ENCODE measurements at places on chromosomes 5 and 9.

- DNase-seq: no peak
Measured at GRCh38 chr5:176739461-176740051, 70.8 kb upstream of the UNC5A start.

DNA sequence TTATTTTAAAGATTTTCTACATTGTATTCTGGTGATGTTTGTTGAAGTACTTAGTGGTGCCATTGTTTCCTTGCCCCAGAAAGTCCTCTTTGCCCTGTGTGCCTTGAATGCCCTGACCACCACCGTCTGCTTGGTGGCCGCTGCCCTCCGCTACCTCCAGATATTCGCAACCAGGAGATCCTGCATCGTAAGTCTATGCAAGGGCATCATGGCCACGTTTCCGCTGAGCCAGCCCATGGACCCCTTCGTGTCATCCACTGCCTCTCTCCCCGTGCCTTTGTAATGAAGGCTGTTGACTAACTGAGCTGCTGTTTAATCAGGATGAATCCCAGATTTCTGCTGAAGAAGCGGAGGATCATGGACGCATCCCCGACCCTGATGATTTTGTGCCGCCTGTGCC is 52.3 kb downstream of the ENTREP1 start:
- no peak for DNase-seq

- no peak for DNase-seq
Measured at GRCh38 chr9:129183495-129184218, 5.6 kb upstream of the IER5L start.

DNA sequence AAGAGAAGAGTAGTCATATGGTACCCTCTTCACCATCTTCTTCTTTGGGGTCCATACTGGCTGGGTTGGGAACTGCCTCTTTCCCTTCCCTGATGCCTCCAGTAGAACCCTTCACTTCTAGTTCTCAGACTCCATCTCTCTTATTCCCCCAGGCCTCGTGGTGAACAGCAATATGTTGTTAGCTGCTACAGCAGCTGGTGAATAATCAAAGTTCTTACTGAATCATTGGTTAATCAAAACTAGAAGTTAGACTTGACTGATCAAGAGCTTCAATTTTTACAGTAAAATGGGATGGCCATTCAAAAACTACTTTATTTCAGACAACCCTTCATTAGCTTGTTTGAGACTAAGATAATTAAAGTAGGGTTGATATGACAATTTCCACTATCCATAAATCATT is 190.9 kb upstream of the GNA14 start:
- no peak for DNase-seq

GRCh38 chr5:159003045-159004030 is 96.4 kb downstream of the EBF1 start:
- no peak for DNase-seq

DNA sequence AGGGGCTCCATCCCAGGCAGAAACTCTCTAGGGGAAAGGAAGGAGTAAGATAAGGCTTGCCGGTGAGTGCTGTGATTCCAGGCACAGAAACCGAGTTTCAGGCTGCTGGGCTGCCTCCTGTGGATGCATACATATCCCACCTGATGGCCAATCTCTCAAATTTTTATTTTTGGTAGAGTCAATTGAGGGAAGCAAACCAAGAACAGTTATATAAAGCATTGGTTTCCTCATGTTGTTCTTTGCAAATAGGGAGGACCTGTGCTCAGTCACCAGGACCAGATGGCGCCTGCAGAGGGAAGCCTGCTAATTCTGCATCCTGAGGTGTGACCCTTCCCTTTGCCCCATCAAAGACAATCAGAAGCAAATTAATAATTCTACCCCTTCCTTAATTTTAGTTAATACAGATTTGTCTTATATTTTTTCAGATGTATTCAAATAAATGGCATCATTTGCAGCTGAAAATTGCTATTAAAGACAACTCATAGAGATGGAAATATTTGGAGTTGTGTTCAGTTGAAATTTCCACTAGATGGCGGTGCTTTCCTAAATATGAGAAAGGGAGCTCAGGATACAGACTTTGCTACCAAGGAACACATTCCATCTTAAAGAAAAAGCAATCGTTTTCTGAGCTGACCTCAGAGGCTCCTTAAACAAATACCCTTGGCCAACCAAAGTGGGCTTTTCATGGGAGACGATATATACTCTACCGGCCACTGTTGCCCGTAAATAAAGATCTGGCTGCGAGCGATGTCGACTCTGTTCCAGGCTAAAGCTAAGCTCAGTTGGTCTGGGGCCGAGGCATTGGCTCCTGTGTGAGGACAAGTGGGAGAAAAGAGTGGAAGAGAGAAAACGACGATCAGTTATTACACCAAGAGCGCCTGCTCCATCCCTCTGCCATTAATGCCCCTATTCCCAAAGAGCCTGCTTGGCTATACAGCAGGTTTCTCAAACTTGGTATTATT is 225.7 kb upstream of the KLF9 start:
- no peak for DNase-seq

DNA sequence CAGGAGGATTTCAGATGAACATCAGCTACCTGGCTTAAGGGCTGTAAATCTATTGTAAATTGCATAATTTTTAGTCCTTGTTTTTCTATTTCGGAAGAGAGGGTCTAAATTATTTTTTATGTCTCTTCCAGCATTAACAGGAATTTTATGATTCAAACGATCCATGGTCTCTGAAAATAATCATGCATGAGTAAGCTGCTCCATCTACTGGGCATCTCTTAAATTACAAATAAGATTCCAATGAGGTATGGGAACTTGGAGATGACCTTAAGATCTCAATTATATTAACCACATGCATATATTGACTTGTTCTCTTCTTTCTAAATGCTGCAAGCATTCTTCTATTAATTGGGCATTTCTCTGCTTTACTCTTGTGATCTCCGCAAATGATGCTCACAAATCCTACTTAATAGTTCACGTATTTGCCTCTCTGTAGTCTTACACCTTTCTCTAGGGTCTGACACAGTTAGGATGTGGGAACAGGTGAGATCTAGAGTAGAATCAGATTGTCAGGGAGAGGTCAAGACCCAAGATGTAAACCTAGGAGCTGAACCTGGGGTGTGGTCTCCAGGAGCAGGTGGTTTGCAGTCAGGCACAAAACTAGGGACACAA is 86.9 kb downstream of the NUDT12 start:
- DNase-seq: no peak

GRCh38 chr9:16426716-16427115 is 443.8 kb downstream of the BNC2 start:
- no peak for DNase-seq

- DNase-seq: no peak
Measured at GRCh38 chr5:64834611-64835010, 65.9 kb downstream of the CWC27 start.

Data from stimulated activated CD4-positive, alpha-beta T cell treated with anti-CD3 and anti-CD28 coated beads, TNF-alpha, amount 100 ng/mL, for 24 hours (primary cell).